Cardiac muscle cell (in vitro differentiated cells and primary cell): ENCODE measurements at places on chromosomes 4 and X. TPM values are rescaled to one million over a fixed set of nuclear protein-coding genes. Genes with fewer than 3 reads are reported as not detected.

GRCh38 chr4:184911310-184911709 is 85.5 kb upstream of the ACSL1 start:
- H3K36me3 ChIP-seq, result no peaks in the 10 kb centered on the region
- H3K27ac ChIP-seq, result no peak overlapping the region
- no peaks in the 10 kb centered on the region for H3K27me3 ChIP-seq
- peak; percentile 84 for DNase-seq
- no peaks in the 10 kb centered on the region for H3K4me1 ChIP-seq
- no peak overlapping the region for H3K4me3 ChIP-seq

Gene AVPR2
- 0.11 TPM in 1 of 2 replicates, not detected in the other for polyA plus RNA-seq

- H3K27me3 ChIP-seq, result no peaks in the 10 kb centered on the region
- no peaks in the 10 kb centered on the region for H3K4me1 ChIP-seq
- H3K4me3 ChIP-seq, result no peak overlapping the region
- H3K36me3 ChIP-seq, result no peaks in the 10 kb centered on the region
- H3K27ac ChIP-seq, result peak overlapping the region; percentile 93
Observed at GRCh38 chrX:54640736-54641135, 110.7 kb downstream of the GNL3L start.

- no peak for DNase-seq
- H3K4me1 ChIP-seq, result no peaks in the 10 kb centered on the region
- no peaks in the 10 kb centered on the region for H3K27me3 ChIP-seq
- no peak overlapping the region for H3K27ac ChIP-seq
- H3K36me3 ChIP-seq, result no peaks in the 10 kb centered on the region
Observed at GRCh38 chr4:135777361-135777760, 1575.8 kb upstream of the PABPC4L start.

- H3K27ac ChIP-seq, result peak overlapping the region; percentile 24
- H3K4me1 ChIP-seq, result peaks cover 35% of the 10 kb centered on the region
- peak; percentile 60 for DNase-seq
- no peaks in the 10 kb centered on the region for H3K36me3 ChIP-seq
- H3K27me3 ChIP-seq, result no peaks in the 10 kb centered on the region
Observed at GRCh38 chr4:22670956-22671355, 21.8 kb upstream of the GBA3 start.
